NCI-H526 treated with DMSO at 0.1 percent for 48 hours (cell line): ENCODE measurements at places on chromosomes 13 and 19.

DNA sequence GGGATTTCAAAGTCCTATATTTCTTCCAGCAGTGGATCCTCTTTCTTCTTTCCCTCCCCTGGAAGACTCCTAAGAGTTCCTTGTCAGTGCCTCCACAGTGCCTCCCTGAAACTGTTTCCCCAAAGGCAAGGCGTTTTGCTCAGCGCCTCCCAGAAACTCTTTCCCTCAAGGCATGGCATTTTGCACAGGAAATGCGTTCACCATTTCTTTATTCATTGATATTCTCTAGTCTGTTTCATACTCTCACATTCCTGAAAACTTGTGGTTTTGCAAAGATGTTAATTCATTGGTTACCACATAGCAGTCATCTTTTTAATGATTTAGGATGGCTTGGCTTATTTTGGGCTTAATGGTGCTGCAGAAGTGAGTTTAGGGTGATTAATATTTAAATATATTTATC, 177.3 kb upstream of the SLC10A2 start:
- no peak for DNase-seq

DNA sequence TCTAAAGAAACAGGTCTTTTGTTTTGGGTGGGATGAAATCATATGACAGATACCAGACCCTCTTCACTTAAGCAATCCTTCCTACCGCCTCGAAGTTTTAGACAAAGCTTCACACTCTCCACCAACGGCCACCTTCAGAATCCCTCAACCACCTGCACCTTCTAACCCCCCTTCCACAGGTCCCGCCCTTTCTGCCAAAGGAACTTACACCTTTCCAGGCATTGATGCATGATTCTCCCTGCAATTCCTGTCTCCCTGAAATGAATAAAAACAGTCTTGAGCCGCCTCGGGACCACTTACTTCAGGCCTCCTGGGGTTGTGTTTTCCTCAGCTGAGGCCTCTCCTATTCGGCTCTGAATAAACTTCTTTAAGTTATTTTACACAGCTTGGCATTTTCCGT, 859 bp downstream of the ZNF433 start:
- no peak for DNase-seq

GRCh38 chr13:46748300-46748699, 48.7 kb downstream of the ESD start:
- DNase-seq, result no peak

DNA sequence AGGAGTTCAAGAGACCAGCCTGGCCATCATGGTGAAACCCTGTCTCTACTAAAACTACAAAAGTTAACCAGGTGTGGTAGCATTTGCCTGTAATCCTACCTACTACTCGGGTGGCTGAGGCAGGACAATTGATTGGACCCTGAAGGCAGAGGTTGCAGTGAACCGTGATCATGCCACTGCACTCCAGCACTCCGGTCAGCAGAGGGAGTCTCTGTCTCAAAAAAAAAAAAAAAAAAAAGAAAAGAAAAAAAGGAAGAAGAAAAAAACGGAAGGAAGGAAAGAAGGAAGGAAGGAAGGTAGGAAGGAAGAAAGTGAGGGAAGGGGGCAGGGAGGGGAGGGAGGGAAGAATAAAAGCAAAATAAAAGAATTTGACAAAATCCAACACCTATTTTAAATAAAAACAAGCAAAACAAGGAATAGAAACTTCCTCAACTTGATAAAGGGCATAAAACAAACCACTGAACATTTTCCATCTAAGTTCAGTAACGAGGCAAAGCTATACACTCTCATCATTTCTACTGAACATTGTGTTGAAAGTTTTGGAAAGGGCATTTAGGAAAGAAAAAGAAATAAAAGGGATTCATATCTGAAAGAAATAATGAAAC, 411.6 kb upstream of the SLITRK5 start:
- DNase-seq, result peak; percentile 12

DNA sequence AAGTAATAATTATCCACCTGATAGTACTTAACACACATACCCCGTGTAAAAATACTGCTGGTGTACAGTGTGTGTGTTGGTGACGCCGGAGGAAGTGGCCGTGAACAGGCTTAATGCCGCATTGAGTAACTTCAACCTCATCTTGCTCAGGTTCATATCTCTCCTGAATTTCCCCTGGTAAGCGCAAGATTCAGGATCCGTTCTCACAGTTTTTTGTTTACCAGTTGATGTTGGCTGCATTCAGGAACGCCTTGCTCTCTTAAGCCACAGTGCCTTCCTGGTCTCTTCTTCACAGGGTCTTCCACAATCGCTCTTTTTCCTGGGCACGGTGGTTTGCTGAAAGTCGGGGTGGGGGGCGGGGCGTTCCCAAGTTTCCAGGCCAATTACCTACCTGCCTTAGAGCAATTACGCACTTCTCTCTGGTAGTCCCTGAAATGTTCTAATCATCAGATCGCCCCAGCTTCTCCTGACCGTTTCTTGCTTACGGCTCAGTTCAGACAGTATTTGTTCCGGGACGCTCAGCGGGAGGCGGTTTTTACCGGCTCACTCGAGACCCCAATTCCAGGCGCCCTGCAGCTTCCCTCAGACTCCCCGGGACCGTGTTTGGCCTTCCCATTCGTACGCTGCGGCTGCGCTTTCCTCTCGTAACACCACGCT, 706 bp upstream of the DNAJC3 start:
- peak; percentile 89 for DNase-seq

- no peak for DNase-seq
Measured at GRCh38 chr19:3514930-3515329, 8.8 kb downstream of the FZR1 start.

- no peak for DNase-seq
Measured at GRCh38 chr13:46345866-46346265, 41.2 kb downstream of the RUBCNL start.

- DNase-seq, result no peak
Measured at GRCh38 chr19:11554160-11554559, 4.9 kb downstream of the ELOF1 start.

- no peak for DNase-seq
Measured at GRCh38 chr19:41932720-41933332, 4.6 kb upstream of the ERFL start.

DNA sequence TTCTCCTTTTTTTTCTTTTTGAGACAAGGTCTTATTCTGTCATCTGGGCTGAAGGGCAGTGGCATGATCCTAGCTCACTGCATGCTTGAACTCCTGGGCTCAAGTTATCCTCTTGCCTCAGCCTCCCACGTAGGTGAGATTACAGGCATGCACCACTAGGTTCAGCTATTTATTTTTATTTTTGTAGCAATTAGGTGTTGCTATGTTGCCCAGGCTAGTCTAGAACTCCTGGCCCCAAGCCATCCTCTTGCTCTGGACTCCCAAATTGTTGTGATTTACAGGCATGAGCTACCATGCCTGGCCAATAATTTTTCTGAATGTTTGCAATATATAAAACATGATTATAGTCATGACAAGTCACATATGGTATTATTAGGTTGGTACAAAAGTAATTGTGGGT, 161.1 kb upstream of the ATXN8OS start:
- DNase-seq, result no peak

DNA sequence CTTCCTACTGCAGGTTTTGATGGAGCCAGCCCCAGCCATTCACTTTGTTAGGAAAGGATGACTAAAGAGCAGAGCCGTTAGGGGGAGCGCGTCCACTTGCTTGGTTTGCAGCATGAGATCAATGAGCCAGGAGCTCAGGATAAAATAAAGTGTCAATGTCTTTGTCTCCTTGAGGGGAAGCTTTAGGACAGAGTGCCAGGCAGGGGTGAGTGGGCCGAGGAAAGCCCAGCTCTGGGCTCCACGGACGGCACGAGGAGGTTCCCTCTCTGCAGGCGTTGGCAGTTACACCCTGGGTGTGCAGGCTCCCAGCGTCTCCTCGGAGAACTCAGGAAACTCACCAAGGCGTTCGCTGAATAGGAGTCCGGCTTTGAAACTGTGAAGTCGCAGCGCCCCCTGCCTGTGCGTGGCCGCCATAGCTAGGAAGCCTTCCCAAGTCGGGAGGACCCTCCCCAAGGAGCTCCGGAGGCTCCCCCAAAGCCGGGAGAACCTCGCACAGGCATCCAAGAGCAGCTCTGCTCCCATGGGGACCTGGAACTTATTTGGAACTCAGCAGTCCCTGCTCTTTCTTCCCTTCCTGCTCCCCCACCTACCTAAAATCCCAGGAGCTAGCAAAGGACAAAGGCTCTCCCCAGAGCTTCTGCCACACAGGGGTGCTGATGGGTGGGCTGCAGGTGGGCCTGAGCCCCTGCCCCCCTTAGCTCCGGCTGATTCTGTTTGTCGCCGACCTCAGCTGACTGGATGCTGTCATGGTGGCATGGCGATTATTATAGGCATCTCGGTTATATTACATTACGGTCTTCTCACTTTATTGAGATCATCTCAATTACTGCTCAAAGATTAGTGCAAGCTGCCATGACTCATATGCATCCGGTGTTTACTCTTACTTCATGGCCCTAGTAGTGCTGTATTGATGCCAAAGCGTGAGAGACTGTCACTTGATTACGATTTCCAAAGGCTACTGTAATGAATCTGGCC, 34.4 kb downstream of the GSX1 start:
- peak; percentile 91 for DNase-seq
